GM12878 (cell line): ENCODE measurements at places on chromosomes 13 and 19.
A peak's percentile ranks its signal among the peaks of the same experiment; 100 is the strongest.

- no peak for DNase-seq
Observed at GRCh38 chr19:41616792-41617621, 9.9 kb downstream of the CEACAM4 start.

DNA sequence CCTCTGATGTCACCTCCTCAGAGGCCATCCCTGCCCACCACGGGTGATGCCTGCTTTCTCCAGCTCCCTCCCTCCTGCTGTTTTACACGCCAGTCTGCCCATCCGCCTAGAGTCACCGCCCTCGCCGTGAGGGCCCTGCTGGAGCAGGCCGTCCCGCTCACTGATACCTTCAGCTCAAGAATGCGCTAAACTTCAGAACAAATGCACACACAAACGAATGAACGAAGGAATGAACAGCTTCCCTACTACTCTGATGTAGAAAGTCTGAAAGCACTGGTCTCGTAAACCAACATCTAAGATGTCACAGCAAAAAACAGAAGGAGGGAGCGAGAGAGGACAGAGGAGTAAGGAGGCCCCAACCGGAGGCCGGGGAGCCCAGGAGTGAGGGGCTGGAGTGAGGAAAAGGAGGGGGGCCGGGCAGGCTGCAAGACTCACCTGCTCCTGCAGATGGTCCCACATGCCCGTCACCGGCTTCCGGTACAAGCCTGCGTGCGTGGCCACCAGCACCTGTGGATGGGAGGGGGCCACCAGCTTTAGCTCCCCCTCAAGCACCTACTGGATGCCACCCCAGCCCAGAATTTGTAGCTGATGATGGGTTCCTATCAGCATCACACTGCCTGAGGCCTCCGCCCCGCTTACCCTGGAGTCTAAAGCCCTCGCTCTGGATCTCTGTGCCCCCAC is 4.0 kb downstream of the PNKP start:
- DNase-seq, result no peak

- DNase-seq, result no peak
Observed at GRCh38 chr19:19385896-19386869, 19.3 kb upstream of the GATAD2A start.

DNA sequence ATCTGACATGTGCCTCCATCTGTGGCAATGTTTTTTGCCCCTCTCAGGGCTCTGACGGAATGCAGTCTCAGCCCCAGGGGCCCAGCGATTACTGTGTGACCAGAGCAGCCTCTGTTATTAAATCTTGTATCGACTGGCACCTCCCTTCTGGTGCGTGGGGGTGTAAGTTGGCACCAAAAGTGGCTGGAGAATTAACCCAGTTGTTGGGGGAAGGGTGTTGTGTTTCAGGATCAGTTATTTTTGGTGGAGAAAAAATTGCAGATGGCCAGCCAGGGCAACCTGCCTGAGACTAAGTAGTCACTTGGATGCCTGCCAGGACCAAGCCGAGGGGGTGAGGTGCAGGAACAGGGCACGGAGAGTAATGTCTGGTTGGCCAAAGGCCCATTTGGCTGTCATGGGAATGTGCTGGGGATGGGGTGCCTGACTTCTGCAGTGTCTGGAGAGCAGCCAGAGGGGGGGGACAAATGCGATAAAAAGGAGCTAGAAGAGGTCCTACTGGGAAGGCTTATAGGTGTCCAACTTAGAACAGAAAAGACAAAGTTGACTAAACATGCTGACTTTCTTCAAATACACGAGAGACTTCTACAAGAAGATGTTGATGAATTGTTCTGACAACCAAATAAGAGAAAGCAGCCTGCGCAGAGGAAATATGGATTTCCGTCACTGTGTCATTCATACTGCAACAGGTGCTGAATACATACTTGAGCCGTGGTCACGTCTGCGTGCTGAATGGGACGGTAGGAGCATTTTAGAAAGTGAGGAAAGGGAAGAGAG is 69.8 kb downstream of the SIAH3 start:
- DNase-seq, result no peak

- DNase-seq, result no peak
Observed at GRCh38 chr19:2604747-2605329, 97.7 kb downstream of the GNG7 start.

- peak; percentile 38 for DNase-seq
Observed at GRCh38 chr19:40305403-40305802, 20.3 kb upstream of the AKT2 start.

GRCh38 chr19:16328824-16329482 is 4.3 kb downstream of the KLF2 start:
- DNase-seq, result no peak

GRCh38 chr19:16106121-16106520 is 5.6 kb upstream of the RAB8A start:
- DNase-seq, result no peak

DNA sequence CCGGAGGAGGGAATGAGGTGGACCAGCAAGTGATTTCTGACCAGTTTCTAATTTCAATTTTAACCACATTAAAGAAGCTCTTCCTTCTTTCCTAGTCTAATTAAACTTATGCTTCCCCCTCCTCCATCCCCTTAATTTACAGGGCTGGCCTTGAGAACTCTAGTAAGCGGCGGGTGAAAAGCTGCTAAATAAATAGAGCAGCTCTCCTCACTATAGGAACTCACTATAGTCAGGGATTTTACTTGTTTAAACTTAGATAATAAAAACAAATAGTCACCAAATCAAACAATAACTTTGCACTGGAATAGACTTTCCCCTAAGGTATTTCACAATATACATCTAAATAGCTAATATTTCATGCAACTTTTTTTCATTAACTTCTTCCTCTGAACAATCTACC is 1838.2 kb upstream of the PRR20A start:
- no peak for DNase-seq

DNA sequence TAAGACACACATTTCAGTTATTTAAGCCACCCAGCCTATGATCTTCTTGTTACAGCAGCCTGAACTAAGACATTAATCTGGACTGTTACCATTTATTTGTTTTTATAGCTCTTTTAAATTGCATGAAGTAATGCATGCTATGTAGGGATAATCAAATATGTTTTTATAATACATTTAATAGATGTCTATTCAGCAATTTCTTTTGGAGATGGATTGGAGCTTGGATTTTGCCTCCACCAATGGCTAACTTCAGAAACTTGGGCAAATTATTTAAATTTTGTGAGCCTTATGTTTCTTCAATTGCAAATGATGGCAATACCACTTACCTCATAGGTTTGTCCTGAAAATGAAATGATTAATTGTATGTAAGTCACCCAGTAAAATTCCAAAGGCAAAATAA is 288.7 kb downstream of the GPC6 start:
- DNase-seq, result no peak

DNA sequence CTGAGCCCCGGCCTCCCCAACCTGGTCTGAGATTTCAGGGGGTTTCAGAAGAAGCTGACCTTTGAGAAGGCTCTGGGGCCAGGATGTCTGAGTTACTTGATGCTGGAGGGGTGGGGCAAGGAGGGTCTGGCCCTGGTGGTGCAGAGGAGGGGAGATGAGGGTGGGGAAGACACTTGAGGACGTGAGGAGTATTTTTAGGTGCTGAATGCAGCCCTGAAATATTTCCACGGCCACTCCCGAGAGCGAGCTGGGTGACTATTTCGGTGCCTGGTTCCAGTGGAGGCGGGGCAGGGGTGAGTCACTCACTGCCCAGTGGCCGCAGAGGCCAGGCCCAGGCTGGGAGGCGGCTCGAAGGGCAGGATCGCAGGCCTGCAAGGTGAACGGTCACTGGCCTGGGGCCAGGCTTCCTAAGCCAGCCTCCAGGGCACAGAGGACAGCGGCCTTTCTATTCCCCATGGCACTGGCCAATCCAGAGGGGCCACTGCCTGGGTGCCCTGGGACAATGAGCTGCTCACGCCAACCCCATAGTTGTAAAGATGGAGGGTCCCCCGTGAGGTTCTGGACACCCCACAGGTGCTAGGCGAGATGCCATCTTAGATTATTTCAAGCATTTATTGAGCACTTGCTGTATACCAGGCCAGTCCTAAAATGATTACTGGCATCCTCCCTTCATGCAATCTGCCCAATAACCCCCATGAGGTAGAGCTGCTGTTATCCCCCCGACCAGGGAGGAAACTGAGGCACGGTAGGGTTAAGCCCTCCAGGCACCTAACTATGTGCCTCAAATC is 19.7 kb upstream of the JUND start:
- DNase-seq, result no peak

GRCh38 chr19:49878744-49879070 is 1.2 kb downstream of the TBC1D17 start:
- DNase-seq, result no peak

GRCh38 chr13:94914895-94915294 is 202.6 kb upstream of the SOX21 start:
- no peak for DNase-seq

DNA sequence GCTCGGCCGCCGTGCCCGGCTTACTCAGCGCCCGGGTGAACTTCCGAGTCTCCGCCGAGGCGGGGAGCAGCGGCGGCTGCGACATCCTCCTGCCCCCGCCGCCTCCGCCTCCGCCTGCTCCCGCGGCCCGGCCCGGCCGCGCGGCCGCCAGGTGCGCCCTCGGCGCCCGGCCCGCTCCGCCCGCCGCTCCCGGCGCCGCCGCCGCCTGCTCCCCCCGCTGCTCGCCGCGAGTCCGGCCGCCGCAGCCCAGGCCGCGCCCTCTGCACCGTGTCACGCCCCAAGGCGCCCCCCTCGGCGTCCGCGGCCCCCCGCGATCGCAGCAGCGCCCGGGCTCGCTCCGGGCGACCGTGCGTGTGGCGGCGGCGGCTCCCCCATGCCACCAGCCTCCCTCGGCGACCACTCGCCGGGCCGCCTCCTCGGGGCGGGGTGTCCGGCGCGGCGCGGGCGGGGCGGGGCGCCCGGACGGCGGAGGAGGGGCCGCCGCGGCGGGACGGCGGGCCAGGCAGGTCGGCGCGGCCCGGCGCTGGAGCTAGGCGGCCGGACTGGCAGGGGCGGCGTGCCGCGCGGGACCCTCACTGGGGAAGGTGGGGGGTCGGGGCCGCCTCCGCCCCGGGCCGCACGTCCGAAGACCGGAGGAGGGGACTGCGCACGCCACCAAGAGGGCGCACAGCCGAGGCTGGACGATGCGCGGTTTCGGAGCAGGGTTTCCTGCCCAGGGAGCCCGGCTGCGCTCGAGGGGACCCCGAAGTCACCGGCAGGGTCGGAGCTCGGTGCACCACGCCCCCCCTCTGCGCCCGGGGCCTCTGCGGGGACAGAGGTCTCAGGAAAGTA is 108.6 kb upstream of the DOCK9 start:
- no peak for DNase-seq

DNA sequence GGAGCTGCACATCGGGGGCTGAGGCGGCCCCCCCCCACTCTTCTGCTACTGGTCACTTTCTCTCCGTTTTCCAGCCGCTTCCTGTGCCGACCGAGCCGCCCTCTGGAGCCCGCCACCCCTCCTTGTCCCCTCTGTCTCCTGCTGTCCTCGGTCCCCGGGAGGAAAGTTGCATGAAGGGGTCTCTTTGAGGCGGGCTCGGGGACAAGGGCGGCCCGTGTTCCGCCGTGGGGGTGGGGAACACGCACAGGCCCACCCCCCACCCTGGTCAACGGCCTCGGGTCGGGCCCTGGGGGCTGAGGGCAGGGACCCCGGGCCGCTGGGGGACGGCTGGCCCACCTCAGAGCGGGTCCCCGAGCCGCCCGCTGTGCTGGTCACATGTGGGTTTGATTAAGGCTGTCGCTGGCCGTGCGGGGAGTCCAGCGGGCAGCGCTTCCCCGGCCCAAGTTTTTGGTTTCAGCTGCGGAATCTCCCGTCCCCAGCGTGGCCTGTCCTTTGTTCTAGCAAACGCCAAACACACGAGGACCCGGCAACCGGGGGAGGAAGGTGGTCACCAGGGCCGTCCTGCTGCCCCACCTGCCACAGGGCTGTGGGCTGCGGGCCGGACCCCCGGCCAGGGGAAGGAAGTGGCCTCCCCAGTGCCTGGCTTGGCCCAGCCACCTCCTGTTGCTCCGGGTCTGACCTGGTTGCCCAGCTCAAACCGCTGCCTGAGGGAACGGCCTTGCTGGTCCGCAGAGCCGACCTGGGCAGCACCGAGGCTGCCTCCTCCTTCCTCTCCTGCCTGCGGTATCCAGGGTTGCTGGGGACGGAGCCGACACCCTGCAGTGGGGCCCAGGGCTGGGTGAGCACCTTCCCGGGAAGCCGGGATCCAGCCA is 1.9 kb downstream of the EFNA2 start:
- no peak for DNase-seq

DNA sequence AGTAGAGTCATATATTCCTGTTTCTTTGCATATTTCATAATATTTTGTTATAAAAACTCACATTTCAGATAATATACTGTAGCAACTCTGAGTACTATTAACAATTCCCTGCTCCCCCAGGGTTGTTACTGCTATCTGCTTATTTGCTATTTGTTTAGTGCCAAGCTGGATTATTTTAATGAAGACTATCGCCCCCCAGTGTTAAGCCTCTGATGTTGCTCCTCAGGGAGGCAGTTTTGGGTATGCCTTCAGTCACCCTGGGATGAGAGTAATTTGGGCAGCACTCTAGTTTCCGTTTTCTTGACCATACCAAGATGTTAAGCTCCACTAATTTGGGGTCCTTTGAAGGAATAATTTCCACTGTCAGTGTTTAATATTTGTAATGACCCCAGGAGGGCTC is 46.0 kb downstream of the MICU2 start:
- DNase-seq, result no peak

DNA sequence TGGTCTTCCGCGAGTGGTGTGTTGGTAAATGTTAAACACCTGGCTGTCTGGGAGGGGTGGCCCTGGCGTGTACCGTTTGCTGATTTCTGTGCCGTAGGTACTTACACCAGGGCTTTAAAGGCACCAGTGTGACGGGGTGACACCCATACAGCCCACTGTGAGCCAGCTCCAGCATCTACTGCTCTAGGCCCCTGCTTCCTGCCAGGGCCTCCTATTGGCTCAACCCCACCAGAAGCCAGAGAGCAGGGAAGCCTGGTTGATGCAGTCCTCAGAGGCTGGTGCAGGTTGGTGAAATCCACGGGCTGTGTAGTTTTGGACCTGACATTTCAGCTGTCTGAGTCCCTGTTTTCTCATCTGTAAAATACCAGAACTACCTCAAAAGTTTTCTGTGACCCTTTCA is 30.4 kb downstream of the ARHGEF7 start:
- no peak for DNase-seq

DNA sequence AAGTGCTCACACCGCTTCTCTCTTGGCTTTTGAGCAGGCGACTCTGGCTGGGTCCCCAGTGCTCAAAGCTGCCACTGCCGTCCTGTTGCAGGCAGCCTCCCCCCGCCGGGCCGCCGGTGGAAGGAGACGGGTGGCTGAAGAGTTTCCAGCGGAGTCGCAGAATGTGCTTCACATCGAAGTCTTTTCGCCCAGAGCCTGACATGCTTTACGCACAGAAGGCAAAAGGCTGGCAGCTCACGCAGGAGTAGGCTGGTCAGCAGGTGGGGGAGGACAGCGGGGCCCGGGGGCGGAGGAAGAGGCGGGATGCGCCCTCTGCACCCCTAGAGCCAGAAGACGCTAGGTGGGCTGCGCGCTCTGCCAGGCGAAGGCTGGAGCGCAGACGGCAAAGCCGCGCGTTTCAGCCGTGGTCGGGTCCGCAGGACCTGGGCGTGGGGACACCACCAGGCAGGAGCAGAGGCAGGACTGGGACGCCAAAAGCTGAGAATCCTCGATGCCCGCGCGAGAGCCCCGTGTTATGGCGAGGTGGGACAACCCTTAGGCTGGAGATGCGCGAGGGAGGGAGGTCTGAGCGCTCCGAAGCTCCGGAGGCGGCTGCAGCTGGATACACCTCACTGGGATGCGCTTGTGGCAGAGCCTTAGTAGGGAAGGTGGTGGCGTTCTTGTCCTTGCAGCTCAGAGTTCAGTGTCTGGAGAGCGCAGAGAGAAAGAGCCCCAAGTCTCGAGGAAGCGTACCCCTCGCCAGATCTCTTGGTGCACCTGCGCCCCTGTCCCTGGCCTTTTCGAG is at the start of gene ATXN8OS:
Gene ATXN8OS (plus strand): TSS at position 329 of the 784 bp plus-strand sequence.
- no peak for DNase-seq

GRCh38 chr19:3551792-3552095 is 5.6 kb downstream of the MFSD12 start:
- DNase-seq, result no peak
